ENCODE measurements at places on chromosomes 12 and 14. TPM values are rescaled to one million over a fixed set of nuclear protein-coding genes. Genes with fewer than 3 reads are reported as not detected.

- H3K36me3 ChIP-seq: no peaks in the 10 kb centered on the region
- H3K4me1 ChIP-seq: no peaks in the 10 kb centered on the region
- H3K27me3 ChIP-seq: no peaks in the 10 kb centered on the region
- no peak overlapping the region for H3K4me3 ChIP-seq
- no peak for DNase-seq
Observed at GRCh38 chr14:84112589-84112988, 1417.4 kb upstream of the FLRT2 start.

- H3K27me3 ChIP-seq: no peaks in the 10 kb centered on the region
- H3K4me1 ChIP-seq: no peaks in the 10 kb centered on the region
- no peaks in the 10 kb centered on the region for H3K36me3 ChIP-seq
- no peak overlapping the region for H3K27ac ChIP-seq
Observed at GRCh38 chr14:45906257-45906656, 653.3 kb upstream of the MIS18BP1 start.

DNA sequence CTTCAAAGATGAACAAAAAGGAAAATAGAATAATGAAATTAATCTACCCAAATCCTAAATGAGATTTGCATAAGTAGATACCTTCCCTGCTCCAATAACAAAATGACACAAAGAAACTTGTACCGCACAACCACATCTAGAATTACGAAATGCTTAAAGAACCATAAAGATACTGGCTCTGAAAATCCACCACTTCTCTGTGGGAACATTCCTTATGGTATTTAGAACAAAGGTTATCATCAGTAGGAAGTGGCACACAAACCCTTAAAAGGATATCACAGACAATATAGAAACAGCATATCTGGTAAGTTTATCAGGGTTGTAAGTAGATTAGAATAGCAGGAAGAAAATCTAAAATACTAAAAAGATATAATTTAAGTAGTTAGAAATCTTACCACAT is 11.6 kb downstream of the IAPP start:
- no peak overlapping the region for H3K4me3 ChIP-seq
- H3K4me1 ChIP-seq: 0 out of 2 replicates have a peak, but pooled peaks cover 6% of the 10 kb centered on the region

GRCh38 chr14:31935391-31935790 is 141.7 kb upstream of the ARHGAP5 start:
- peaks cover 17% of the 10 kb centered on the region for H3K4me1 ChIP-seq
- DNase-seq: no peak
- H3K36me3 ChIP-seq: no peaks in the 10 kb centered on the region
- no peak overlapping the region for H3K27ac ChIP-seq
- H3K27me3 ChIP-seq: no peaks in the 10 kb centered on the region

GRCh38 chr12:127582074-127582473 is 684.9 kb upstream of the TMEM132C start:
- H3K4me3 ChIP-seq: no peak overlapping the region
- DNase-seq: no peak
- H3K27ac ChIP-seq: no peak overlapping the region
- H3K27me3 ChIP-seq: no peaks in the 10 kb centered on the region
- H3K36me3 ChIP-seq: no peaks in the 10 kb centered on the region

GRCh38 chr12:102735104-102735503 is 181.9 kb downstream of the PAH start:
- no peaks in the 10 kb centered on the region for H3K4me1 ChIP-seq
- DNase-seq: no peak
- H3K27ac ChIP-seq: no peak overlapping the region

DNA sequence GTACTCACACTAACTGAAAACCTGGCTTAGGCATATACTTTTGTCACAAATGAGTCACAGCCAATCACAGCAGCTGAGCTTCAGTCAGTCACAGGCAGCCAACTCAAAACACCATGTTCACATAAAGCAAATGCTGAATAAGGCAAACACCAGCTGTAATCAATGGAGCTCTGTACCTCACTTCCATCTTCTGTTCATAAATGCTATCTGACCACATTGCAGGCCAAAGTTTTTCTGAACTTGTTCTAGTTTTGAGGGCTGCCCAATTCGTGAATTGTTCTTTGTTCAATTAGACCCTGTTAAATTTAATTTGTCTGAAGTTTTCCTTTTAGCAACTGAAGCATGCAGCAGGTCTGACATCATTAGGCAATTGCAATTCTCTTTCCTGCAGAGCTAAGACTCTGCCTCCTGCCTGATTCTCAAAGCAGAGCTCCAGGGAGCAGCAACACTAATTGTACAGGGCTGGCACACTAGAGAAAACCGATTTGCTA is 129.9 kb downstream of the WIF1 start:
- peak overlapping the region; percentile 15 for H3K4me3 ChIP-seq
- peaks cover 25% of the 10 kb centered on the region for H3K4me1 ChIP-seq
- peak overlapping the region; percentile 75 for H3K27ac ChIP-seq
- no peaks in the 10 kb centered on the region for H3K27me3 ChIP-seq
- no peak for DNase-seq

- H3K27ac ChIP-seq: no peak overlapping the region
- H3K36me3 ChIP-seq: peaks cover 6% of the 10 kb centered on the region
- H3K4me1 ChIP-seq: no peaks in the 10 kb centered on the region
- no peak overlapping the region for H3K4me3 ChIP-seq
- DNase-seq: no peak
Observed at GRCh38 chr12:26896913-26897312, 40.9 kb downstream of the INTS13 start.

GRCh38 chr14:50089208-50089607 is 27.2 kb downstream of the VCPKMT start:
- H3K36me3 ChIP-seq: no peaks in the 10 kb centered on the region
- no peaks in the 10 kb centered on the region for H3K4me1 ChIP-seq
- no peak for DNase-seq

DNA sequence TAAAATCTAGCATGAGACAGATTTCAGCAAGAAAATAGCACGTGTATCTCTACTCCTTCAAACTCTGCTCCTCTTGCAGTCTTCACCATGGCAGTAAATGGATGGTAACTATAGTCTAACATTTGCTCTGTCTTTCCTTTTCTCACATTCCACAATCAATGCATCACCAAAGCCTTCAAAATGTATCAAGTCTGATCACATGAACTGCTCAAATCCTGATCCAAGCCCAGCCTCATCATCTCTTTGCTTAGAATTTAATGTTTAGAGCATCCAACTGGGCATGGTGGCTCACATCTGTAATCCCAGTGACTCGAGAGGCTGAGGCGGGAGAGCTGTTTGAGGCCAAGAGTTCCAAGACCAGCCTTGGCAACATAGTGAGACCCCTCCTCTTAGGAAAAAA is 45.9 kb downstream of the CDK17 start:
- H3K27ac ChIP-seq: peak overlapping the region; percentile 42
- H3K36me3 ChIP-seq: no peaks in the 10 kb centered on the region
- no peak for DNase-seq
- H3K27me3 ChIP-seq: no peaks in the 10 kb centered on the region
- H3K4me3 ChIP-seq: no peak overlapping the region
- no peaks in the 10 kb centered on the region for H3K4me1 ChIP-seq

RASSF8 gene
- 30.8 TPM for total RNA-seq

GNB3 gene
- 3.3 TPM for total RNA-seq
